ENCODE measurements at places on chromosomes 3 and 15.
A peak's percentile ranks its signal among the peaks of the same experiment; 100 is the strongest.

GRCh38 chr15:53811530-53811929 lies 52.1 kb upstream of the WDR72 start:
- DNase-seq: no peak

DNA sequence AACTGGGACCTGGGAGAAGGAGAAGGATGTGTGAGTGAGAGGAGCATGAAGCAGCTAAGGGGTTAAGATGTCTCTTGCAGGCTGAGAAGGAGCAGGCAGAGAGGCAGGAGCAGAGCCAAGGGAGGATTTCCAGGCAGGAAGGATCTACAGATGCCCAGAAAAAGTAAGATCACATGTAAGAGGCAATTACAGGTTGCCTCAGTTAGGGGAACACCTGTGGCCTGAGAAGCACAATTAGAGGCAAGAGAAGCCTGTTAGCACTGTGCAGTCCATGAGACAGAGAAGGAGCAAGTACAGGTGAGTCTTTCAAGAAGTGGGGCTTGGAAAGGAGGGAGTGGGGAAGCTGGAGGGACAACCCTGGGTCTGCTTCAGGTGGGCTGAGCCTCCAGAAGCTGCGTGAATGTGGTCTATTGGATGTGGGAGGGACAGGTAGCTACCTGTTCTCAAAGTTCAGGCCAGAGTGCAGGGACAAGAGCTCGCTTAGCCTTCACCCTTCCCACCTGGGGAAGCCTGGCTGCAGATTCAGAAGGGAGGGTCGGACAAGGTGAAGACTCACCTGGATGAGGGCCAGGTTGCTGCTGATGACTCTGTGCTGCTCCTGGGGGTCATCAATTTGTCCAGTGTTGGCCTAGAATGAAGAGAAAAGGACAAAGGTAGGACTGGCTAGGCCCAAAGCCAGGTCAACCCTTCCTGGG lies 50.7 kb downstream of the SLC41A3 start:
- DNase-seq: no peak

GRCh38 chr15:78018946-78019644 lies 58.4 kb downstream of the TBC1D2B start:
- no peak for DNase-seq

DNA sequence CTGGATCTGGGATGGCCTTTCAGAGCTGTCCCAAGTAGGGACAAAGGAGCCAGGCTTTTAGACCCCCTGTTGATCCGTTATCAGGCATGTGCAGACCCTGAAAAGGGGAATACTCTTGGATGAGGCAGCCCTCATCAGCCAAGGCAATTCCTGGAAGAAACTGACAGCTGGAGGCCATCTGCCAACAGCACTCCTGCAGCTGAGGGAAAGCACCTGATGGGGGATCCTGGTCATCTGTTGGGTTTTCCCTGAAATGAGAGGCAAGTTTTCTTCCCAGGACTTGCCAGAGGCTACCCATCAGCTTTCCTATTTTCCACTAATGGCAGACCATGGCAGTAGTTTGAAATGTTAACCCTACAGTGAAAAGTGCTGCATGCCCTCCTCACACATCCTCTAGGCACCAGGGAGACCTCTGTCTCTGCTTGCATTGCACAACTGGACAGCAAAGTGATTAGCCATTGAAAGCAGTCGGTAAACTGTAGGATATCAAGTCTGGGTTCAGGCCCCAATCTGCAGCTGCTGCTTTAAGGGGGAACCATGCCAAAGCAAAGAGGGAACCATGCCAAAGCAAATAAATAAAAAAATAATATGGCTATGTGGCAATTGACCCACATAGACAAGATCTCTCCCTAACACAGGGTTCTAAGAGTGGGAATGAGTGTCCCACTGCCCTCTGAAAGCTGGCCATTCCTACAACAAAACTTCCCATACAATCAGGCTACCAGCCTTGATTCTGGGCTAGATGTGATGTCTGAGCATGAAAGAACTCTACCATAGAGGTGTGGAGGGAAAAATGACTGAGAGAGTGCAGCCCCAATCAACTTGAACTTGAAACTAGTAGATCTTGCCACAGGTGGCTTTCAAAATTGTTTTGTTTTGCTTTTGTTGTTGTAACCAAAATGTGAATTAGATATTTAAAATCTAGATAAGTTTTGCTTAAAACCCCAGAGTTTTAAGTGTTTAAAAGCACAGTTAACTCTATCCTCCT lies 232.0 kb upstream of the STT3B start:
- DNase-seq: no peak

DNA sequence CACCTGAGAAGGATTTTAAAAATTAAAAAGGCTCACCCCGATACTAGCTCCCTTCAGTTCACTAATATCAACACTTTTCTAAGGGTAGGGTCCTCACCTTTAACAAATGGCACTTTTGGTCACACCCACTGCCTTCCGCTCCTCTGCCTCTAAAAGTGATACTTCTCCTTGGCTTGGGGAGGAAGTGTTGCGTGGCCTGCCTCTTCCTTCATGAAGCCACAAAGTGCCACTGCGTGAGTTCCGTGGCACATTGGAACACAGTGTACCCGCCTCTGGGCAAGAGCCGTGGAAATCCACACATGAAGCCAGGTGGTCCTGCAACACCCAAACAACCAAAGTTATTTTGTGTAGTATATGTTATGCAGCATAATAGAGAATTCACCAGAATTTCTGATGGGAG lies 3.9 kb downstream of the B4GALT4 start:
- peak; percentile 36 for DNase-seq

DNA sequence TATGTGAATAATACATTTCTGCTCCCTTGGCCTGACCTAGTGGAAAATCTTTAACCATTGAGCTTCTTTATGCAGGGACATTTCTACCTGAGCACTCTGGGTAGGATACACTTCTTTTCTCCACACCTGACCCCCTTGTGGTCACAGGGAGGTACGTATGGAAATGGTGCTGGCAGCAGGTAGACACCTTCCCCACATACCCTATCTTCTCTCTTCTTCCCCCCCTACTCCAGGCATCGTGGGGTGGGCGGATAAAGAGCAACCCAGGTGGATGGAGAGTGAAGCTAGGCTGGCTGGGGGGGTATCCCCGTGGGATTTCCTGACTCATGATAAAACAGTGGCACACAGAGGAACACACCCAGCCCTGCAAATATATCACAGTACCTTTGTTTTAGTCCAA lies 312.1 kb downstream of the ARRDC4 start:
- DNase-seq: no peak

DNA sequence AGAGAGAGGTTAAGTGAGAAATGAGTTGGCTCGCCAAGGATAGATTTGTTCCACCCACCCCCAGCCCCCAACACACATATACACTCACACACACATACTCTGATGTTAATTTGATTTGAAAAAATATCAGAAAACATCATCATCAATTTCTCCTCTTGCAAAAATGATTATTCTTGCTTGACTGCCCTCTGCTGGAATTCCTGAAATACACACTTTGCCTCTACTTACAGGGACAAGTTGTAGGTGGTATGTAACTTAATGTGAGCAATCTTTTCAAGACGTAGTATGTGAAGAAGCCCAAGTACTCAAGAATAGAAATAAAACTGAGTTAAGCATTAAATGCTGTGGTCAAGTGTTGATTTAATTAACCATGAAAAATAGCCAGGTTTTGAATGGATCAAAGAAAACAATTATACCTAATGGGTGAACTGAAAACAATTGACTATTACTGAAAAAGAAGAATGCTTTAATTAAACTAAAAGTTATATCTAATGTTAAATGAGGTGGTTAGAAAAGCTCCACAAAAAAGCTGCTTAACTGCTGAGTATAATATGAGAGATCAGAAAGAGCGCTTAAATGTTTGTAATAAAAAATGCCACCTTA lies 46.6 kb upstream of the MDFIC2 start:
- DNase-seq: no peak
